CD4-positive, CD25-positive, alpha-beta regulatory T cell (primary cell): ENCODE measurements at places on chromosomes 16 and 17. TPM values are rescaled to one million over a fixed set of nuclear protein-coding genes. Genes with fewer than 3 reads are reported as not detected.

Gene PRSS36
- polyA plus RNA-seq: 1.2 TPM

Gene INCA1
- polyA plus RNA-seq: 0.99 TPM

DNA sequence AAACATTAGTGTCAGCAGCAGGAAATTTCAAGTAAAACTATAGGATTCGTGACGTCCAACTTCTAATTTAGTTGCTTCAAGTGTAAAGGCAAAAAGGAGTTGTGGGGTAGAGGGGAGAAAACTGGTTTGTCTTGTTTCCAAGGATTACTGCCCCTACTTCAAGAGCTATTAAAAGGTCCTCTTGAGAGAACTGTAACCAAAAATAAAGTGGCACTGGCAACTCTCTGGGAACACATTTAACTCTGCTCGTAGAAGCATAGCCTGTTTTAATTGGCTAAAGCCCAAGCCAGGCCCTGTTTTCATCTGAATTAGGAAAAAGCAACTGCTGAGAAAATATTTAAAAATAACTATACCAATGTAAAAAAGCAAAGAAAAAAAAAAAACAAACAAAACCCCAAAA is 51.8 kb upstream of the AKAP1 start:
- DNase-seq: no peak

DNA sequence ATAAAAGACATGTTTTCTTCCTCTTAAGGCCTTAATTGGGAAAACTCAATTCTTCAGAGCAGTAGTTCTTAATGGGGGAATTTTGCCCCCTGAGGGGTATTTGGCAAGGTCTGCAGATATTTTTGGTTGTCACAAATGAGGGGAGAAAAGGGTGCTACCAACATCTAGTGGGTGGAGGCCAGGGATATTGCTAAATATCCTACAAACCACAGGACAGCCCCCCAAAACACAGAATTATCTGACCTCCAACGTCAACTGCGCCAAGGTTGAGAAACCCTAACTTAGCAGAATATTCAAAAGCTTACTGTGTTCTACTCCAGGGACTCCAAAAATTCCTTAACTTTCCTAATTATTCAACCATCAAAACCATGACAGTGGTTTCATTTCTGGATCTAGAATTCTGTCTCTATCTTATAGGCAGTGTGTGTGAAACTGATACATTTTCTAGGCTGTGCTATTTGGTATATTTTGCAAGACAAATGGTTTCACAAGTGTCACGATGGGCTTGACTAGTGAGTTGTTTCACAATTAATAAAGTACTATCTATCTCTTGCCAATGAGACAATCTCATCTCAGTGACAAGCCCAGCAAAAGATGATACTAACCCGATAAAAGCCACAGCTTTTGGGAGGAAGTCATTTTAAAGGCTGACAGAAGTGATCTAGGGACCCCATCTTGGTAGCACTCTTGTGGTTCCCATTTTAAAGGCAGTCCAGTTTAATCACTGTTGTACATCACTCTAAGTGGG is 14.7 kb downstream of the TXNDC11 start:
- DNase-seq: peak; percentile 17

DNA sequence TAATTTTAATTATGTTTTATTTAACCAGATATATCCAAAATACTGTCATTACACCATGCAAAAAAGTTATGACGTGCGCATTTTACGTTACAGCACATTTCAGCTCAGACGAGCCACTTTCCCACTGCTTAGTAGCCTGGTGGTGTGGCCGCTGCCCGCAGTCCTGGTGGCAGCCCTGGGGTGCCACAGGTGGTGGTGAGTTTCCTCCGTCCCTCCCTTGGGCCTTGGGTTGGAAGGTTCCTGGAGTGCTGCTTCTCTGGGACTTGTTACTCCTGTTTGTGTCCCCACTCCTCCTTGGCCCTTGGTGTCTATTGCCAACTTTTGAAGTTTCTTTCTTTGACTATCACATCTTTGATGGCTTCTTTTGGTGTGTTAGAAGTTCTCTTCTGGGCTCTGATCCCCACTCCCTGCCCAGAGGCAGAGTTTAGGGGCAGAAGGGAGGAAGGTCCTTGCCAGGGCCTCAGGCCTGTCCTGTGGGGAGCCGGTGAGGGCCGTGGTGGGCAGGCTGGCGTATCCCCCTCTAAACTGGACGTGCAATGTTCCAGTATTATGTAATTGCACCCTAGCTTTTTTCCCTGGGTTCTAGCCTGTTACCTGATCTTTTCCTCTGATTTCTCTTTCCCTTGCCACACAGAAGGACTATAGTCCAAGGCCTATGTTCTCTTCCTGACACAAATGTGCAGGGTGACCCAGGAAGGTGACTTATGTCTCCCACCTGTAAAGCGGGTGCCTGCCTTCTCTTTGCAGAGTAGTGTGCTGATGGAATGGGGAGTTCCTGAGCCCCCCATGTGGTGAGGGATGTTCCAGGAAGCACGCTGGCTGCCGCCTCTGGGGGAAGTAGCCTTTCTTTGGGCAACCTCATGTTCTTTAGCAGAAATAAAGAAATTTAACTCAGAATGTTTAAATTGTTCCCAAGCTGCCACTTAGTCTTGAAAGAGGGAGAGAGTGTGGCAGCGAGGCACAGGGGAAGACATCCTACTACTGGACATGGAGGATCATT is 8.4 kb downstream of the MPRIP start:
- no peak for DNase-seq

DNA sequence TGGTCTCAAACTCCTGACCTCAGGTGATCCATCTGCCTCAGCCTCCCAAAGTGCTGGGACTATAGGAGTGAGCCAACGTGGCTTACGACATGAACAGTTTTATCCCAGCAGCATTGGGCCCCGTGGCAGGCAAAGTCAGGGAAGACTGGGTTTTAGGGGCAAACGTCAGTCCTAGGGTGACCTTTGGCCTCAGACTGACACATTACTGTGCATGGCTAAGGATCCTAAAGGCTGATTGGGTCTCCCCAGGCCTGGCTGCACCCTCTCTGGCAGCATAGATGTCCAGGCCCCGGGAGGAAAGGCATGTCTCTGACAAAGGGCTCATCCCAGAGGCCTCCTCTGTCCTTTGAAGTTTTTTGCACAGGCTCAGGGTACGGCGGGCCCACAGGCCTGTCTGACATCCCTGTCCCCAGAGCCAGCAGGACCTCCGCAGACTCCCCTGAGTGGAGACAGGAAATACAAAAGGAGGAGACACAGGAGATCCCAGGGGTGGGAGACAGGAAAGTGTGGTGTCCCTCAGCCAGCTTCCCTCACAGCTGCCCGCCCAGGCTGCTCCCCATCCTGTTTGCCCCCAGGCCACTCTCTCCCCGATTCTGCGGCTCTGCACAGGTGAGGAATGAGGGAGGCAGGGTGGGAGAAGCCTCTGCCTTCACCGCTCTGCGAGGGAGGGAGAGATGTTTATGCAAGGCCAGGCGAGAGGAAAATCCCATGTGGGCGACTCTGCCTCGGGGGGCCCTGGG is 54.5 kb upstream of the MTSS2 start:
- no peak for DNase-seq

GRCh38 chr17:19656851-19657581 is 8.5 kb downstream of the ALDH3A2 start:
- peak; percentile 41 for DNase-seq

DNA sequence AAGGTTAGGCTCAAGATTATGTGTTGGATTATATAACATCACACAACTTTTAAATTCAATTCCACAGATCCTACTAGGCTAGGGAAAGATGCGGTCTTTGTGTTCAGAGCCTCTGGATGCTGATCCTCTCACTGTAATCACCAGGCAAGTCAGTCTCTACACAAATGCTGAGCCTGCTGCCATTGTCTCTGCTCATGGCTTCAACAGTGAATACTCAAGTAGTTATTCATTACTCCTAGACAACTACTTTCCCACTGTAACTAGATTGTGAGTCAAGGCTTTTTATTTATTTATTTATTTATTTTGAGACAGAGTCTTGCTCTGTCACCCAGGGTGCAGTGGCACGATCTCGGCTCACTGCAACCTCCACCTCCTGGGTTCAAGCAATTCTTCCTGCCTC is 15.8 kb upstream of the NDUFAB1 start:
- no peak for DNase-seq

DNA sequence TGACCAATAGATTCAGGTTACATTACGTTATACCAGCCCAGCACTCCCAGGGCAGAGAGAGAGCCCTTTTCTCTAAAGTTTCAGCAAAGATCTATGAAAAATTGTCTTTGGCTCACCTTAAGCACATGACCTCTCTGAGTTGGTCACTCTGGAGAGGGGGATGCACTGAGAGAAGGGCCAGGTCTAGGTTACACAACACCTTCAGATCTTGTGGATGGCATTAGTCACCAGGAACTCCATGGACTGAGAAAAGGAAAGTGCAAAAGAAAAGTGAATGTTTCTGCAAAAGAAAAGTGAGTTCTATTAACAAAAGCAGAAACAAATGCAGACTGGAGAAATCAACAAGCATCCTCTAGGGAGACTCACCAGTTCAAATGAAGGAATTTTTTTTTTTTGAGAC is 253.3 kb upstream of the SALL1 start:
- no peak for DNase-seq

- no peak for DNase-seq
Measured at GRCh38 chr16:50440991-50441390, 72.2 kb upstream of the BRD7 start.

DNA sequence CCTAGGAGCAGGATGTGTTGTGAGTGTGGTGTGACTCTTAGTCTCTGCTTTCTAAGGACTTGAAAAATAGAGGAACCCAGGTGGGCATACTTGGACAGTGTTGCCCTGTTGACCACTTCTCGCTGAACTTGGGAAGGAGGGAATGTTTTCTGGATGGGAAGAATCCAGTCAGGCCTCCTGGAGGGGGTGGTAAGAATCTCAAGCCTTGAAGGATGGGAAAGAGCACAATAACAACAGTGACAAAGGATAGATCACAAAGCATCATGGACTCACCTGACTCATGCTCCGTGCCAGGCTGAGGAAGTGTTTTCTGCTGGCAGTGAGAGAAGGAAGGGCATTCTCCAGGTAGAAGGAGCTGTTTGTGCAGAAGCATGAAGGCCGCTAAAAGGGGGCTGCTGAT is 8.4 kb downstream of the KAT8 start:
- no peak for DNase-seq

GRCh38 chr17:43400943-43401717 is 2.3 kb downstream of the ARL4D start:
- DNase-seq: no peak

GRCh38 chr16:13113741-13114140 is 212.3 kb downstream of the SHISA9 start:
- no peak for DNase-seq

DNA sequence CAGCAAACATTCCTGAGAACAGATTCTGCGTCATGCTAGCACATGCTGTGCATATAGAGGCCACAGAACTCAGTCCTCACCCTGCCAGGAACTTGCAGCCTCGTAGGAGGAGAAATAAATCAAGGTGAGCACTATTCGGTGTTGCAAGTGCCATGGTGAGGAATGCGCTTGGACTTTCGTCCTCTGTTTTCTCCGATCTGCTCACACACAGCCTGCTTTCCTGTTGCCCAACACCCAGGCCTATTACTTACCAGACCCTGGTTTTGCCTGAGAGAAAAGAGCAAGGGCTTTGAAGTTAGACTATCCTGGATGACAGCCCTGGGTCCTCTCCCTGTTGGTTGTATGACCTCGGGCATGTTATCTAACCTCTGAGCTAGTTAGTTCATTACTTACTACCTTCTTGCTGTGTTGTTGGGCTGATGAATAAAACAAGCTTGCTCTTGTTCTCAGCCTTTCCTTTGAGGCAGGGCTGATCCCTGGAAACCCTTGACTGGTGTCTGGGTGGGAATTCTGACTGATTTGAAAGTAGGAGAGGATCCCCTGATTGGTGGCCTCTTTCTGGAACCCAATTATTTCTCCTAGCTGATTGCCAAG is 2.9 kb downstream of the ACSF2 start:
- no peak for DNase-seq

DNA sequence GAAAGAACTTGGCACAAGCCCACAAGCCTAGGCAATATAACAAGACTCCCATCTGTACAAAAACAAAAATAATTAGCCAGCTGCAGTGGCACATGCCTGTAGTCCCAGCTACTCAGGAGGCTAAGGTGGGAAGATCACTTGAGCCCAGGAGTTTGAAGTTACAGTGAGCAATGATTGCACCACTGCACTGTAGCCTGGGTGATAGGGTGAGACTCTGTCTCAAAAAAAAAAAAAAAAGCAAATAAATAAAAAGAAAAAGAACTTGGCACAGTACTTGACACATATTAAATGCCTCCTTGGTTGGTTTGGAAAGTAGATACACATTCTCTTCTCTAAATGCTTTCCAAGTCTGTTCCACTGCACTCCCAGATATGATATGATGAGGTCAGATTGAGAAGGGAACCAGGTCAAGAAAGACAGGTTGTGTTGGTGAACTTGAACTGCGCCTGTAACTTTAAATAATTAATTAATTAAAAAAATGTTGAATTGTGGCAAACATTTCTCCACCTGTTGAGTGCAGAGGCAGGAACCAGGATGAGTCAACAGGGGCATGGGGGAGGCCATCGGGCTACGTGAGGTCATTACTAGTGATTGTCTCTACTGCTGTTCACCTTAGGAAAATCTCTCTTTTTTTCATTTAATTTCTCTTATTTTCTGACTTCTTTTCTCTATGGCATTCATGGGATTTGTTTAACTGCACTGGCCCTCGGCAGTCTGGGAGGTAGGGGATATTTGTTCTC is 25.9 kb upstream of the EFCAB13 start:
- no peak for DNase-seq

GRCh38 chr17:6712058-6712853 is 913 bp downstream of the SLC13A5 start:
- no peak for DNase-seq

DNA sequence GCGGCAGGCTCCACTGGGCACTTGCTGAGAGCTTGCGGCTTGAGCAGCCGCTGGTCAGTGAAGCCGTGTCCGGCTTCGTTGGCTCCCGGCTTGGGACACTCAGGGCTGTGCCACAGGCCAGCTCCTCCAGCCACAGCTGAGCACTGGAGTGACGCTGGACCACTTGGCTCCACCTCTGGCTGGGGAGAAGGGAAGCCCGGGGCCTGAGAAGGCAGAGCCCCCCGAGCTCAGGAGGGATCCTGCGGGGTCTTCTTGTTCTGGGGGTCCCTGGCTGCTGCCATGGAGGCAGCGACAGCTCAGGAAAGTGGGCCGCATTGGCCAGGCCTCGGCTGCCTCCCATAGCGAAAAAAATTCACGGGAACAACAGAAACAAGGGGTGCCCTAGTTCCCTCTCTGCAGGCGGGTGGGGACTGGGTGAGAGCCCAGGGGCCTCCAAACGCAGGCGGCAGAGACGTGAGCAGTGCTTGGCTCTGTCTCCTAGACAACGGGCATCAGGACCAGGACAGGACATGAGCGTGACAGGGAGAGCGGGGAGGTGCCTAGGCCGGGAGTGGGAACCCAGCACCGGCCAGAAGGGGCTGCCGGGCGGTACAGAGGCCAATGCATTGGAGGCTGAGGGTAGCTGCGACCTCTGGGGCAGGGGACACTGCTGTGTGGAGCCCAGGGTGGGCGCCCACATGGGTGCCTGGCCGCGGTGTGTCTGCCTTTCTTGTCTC is 37.7 kb downstream of the SLC7A5 start:
- DNase-seq: no peak

GRCh38 chr17:38358586-38359513 is 7.2 kb downstream of the SOCS7 start:
- DNase-seq: no peak

GRCh38 chr17:59331929-59332748 is 684 bp downstream of the YPEL2 start:
- peak; percentile 6 for DNase-seq

- no peak for DNase-seq
Measured at GRCh38 chr16:62741692-62742091, 705.5 kb upstream of the CDH8 start.

GRCh38 chr16:66842765-66843164 is 1.4 kb upstream of the CA7 start:
- DNase-seq: no peak
